Fibroblast of upper back skin (primary cell): ENCODE measurements at places on chromosomes 16 and 17.
A peak's percentile ranks its signal among the peaks of the same experiment; 100 is the strongest.

DNA sequence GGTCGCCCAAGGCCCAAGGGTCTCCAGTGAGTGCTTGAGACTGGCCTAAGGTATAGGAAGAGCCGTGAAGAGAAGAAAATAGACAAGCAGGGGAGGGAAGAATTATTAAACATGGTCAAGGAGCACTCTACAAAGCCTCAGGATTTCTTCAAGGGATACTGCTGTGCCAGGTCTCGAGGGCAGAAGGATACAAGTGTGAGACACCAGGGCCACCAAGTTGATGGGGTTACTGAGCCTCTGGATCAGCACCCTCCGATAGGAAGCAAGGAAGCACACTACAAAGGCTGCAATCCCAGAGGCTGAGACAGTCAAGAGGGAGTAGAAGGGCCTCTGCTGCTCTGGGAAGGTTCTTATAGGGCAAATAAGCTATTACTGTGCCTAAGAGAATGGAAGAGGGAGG lies 6.5 kb downstream of the SUPT4H1 start:
- no peak for DNase-seq

- peak; percentile 20 for DNase-seq
Measured at GRCh38 chr16:88560714-88561484, 9.3 kb upstream of the ZC3H18 start.

DNA sequence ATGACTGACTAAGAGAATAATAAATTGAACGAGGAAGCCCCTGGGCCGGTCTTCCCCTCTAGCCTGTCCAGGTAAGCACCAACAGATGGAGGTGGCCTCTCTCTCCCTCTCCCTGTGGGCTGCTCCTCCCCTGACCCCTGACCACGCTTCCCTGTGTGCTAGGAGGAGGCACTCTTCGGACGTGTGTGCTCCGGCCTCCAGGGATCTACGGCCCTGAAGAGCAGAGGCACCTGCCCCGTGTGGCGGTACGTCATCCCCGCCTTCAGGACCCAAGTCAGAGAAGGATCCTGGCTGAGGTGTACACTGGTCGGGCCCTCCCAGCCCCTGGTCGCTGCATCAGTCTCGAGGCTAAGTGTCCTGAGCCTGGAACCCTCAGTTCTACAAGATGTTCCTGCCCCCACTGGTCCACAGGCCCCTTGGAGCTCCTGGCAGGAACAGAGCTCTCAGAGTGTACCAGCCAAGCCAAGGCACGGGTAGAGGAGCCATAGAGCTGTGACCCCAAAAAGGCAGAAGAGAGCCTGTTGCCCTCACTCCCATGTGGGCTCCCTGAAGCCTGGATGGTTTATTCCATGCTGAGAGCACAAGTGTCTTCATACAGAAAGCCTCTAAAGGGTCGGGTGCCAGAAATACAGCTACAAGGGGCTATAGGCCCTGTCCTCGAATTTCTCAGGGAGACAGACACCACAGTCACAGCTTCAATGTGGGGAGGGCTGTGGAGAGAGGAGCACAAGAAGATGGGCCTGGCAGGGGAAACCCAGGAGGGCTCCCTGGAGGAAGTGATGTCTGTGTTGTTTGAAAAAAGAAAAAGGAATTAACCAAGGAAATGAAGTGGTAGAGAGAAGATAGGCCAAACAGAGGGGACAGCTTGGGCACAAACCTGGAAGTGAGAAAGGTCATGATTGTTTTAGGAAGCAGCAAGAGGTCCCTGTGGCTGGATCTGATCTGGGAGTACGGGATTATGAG lies 15.9 kb downstream of the SDR42E2 start:
- DNase-seq: no peak

GRCh38 chr17:71055128-71055527 lies 885.8 kb downstream of the KCNJ2 start:
- peak; percentile 10 for DNase-seq

DNA sequence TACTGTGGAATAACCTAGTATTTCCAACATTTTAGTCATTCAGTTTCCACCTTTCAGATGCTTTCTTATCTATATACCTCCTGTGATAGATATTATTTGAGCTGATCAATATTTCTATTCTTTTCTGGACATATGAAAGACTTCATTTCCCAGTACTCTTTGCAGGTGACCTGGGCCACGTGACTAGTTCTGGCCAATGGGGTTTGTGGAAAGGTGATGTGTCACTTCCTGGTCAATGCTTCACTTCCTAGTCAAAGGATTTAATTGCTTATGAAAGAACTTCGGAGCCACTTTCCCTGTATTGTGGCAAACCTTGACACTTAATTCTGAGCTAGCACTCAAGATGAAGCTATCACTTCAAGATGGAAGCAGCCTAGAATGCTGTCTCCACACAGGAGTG lies 248.9 kb upstream of the FOXF1 start:
- DNase-seq: no peak

DNA sequence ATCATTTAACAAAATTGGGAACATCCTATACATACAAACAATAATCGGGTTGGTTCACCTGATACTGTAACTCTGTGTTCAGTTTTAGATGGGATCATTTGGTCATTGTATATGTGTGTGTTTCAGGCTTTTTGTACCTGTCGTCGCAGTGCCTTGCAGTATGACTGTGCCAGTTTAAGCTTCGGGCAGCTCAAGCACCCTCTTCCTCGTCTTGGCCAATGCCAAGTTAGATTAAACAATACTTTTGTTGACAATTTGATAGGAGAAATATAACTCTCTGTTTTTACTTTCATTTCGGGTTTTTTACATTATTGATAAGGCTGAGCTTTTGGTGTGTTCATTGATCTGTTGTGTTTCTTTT lies 37.0 kb upstream of the ARHGAP17 start:
- no peak for DNase-seq

GRCh38 chr16:52631711-52632110 lies 84.8 kb upstream of the TOX3 start:
- DNase-seq: no peak

GRCh38 chr17:42485680-42486079 lies 27.0 kb downstream of the ATP6V0A1 start:
- DNase-seq: no peak

- DNase-seq: no peak
Measured at GRCh38 chr16:22736791-22737190, 77.2 kb upstream of the HS3ST2 start.

DNA sequence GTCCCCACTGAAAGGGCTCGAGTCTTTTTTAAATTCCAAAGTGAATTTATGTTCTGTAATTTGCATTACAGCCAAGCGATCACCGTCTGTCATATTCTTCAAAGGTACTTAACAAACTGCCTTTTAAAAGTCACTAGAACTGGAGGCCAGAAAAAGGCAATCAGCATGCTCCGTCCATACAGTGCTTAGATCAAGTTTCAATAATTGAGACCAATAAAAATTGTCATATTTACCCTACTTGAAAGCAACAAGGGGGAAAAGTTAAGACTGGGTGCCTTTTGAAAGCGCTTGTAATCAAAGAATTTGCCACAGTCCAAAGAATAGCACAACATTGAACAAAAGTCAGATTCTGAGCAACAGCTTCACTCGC lies 9.0 kb upstream of the ZFHX3 start:
- DNase-seq: no peak

DNA sequence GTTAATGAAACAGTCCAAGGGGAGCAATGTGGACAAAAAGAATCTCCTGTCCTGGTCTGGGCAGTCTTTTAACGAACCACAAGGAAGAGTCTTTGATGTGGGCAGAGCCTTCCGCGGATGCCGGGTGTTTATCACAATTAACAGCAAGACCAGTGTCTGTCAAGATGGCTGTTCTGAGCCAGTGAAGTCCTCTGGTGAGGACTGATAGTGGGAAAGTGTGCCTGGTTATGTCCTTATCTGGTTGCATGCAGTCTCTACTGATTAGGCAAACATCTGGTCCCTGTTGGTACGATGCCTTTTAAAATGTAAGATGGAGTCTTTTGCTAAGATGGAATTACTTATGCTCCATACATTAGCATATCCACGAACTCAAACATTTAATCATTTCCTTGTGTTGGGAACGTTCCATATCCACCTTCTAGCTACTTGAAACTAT lies 88.5 kb downstream of the ZNF18 start:
- DNase-seq: no peak

- no peak for DNase-seq
Measured at GRCh38 chr16:85856585-85856984, 42.4 kb upstream of the IRF8 start.

GRCh38 chr16:49793244-49793643 lies 62.7 kb downstream of the ZNF423 start:
- DNase-seq: no peak

DNA sequence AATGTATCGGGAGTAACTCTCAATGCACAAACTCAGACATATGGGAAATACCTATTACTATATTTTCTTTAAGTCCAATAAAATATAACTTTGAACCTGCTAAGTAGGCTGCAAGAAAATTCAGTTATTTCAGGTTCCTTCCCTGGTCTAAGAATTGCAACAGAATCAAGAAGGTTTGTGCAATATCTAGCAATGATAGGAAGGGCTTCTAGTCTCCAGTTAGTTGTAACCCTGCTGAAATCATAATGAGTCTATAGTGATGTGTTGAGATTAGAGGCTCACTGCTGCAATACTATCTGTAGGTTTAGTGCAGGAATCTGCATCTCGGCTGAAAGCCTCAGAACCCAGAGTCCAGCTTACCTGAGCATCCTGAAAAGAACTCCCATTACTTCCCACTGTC lies 110.5 kb downstream of the PMP22 start:
- peak; percentile 44 for DNase-seq

DNA sequence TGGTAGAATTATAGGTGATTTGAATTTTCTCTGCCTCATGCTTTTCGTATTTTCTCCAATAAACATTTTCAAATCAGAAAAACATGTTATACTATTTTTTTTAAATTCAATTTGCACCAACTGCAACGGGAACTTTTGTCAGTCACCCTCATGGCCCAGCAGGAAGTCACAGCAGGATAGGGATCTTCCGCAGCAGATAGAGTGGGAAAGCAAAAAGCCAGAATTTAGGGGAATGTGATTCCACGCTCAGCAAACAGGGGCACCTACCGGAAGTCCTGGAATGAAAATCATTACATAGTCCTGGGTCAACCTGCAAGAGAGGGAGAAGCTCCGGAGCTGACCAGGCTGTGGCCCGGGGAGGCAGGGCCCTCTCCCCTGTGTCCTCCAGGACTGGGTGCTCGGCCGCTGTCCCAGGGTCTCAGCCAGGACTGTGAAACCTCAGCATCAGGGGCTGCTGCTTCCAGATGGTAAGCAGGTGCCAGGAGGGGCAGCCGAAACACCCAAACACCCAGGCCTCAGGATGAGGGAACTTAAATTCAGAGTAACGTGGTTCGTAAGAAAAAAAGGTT lies 3.9 kb downstream of the SLC47A2 start:
- no peak for DNase-seq

- DNase-seq: no peak
Measured at GRCh38 chr17:70067134-70067533, 7.9 kb upstream of the KCNJ16 start.

- DNase-seq: peak; percentile 95
Measured at GRCh38 chr17:48025040-48025903, 12.3 kb downstream of the COPZ2 start.

- no peak for DNase-seq
Measured at GRCh38 chr16:79618692-79619050, 18.1 kb upstream of the MAF start.

DNA sequence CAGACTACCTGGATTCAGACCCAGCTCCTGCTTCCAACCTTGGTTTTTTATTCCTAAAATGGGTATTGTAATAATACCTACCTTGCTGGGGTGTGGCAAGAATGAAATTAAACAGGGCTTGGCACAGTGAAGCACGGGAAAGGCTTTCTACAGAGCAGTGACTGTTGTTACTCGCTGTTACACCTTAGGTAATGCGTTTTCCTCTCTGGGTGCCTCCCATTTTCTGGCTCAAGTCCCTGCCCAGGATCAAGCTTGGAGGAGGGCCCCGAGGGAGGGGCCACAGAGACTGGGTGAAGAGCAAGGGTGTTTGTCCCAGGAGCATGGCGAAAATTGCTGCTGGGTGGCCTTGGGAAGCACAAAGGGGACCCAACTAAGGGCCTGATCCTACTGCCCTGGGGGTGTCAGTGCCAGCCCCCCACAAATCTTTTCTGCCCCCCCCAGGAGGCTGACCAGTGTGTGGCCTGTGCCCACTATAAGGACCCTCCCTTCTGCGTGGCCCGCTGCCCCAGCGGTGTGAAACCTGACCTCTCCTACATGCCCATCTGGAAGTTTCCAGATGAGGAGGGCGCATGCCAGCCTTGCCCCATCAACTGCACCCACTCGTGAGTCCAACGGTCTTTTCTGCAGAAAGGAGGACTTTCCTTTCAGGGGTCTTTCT lies 13.3 kb downstream of the MIEN1 start:
- DNase-seq: no peak

GRCh38 chr16:730666-731509 lies 4.0 kb downstream of the HAGHL start:
- no peak for DNase-seq

- no peak for DNase-seq
Measured at GRCh38 chr16:85139881-85140339, 27.6 kb upstream of the CIBAR2 start.

- peak; percentile 89 for DNase-seq
Measured at GRCh38 chr16:69848637-69849545, 86.8 kb downstream of the WWP2 start.

DNA sequence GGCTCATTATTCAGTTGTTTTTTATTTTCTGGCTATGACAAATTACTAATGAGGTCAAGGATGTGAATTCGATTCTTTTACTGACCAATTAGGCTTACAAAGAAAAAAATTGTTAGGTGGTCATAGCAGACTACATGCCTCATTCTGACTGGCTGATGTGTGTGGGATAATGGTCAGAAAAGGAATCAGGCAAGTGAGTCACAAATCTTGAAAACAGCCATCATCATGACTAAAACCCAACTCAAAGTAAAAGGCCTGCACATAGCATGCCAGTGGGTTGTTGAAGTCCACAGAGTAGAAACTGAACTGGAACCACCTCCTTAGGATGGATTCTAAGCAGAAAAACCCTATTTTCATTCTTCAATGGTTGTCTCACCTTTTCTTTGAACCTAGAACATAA lies 8.6 kb downstream of the RPGRIP1L start:
- peak; percentile 88 for DNase-seq

DNA sequence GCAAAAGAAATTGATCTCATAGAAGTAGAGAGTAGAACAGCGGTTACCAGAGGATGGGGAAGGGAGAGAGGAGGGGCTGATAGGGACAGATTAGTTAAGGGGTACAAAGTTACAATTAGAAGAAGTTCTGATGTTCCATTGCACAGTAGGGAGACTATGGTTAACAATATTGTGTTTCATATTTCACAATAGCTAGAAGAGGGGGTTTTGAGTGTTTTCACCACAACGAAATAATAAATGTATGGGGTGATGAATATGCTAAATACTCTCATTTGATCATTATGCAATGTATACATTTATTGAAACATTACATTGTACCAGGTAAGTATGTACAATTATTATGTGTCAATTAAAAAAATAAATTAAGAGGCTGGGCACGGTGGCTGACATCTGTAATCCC lies 291.2 kb upstream of the KCNJ16 start:
- no peak for DNase-seq
